ENCODE measurements at places on chromosomes 5 and 9. TPM values are rescaled to one million over a fixed set of nuclear protein-coding genes. Genes with fewer than 3 reads are reported as not detected.

The LECT2 gene
- not detected for total RNA-seq

The PITX1 gene
- not detected for total RNA-seq

The CTXN3 gene
- not detected for total RNA-seq

The SLU7 gene
- 33.2 TPM for total RNA-seq

The TMEM174 gene
- total RNA-seq = not detected

The PCA3 gene
- total RNA-seq = not detected

The SLC12A7 gene
- 28.2 TPM for total RNA-seq

The NDUFS4 gene
- total RNA-seq = 46.2 TPM

The CCNI2 gene
- 1.2 TPM for total RNA-seq

The FAM53C gene
- 45.8 TPM for total RNA-seq

The C9orf43 gene
- 0.69 TPM for total RNA-seq

The OTP gene
- total RNA-seq = not detected

The RNF180 gene
- total RNA-seq = not detected

The INSL6 gene
- not detected for total RNA-seq

The EPB41L4A gene
- total RNA-seq = 0.85 TPM

The HSD17B3 gene
- total RNA-seq = not detected

The GFI1B gene
- total RNA-seq = not detected

The PCDHGA10 gene
- 0.08 TPM for total RNA-seq

The PAEP gene
- not detected for total RNA-seq

The IGFBPL1 gene
- not detected for total RNA-seq

The PAM gene
- 153 TPM for total RNA-seq

The NLN gene
- 32.2 TPM for total RNA-seq

The SLC6A7 gene
- not detected for total RNA-seq

The FCN2 gene
- not detected for total RNA-seq

The WDR31 gene
- 1.6 TPM for total RNA-seq

The PIP5K1B gene
- total RNA-seq = 0.37 TPM

The DDX4 gene
- 0.26 TPM for total RNA-seq

The SH3RF2 gene
- 0.80 TPM for total RNA-seq

The KCNT1 gene
- total RNA-seq = not detected

Data from activated T-helper 17 cell treated with anti-CD3 and anti-CD28 coated beads, Interleukin-2, amount 50 U/mL, for 72 hours (primary cell).